ENCODE measurements at places on chromosomes 6 and 20.

- DNase-seq: peak; percentile 12
These were observed 57.8 kb downstream of the SLC2A10 start for GRCh38 chr20:46767127-46767761.

DNA sequence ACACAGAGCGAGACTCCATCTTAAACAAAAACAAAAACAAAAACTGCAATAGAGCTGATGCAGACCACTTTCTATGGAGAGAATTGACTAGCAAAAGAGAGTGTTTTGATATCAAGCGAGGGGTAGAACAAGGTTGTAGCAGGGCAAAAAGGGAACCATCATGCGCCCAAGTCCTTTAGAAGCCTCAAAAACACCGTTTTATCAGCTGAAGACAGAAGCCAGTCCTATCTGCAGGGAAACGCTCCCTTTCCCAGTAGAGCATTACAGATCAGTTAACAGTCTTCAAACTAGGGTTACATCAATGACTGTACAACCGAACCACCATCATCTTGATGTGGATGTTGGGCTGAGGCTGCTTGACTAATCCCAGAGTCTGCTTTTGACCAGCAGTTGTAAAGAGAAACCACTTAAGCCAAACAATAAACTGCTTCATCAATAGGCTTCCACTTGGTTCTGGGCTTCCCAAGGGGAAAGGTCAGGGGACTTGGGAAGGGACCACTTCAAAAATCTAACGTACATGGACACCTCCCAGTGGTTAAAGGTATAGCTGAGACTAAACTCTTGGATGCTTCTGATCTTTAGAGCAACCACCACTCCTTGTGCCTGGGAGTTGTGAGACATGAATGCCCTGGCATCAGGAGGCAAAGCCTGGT lies 59.6 kb upstream of the SPDEF start:
- no peak for DNase-seq

- no peak for DNase-seq
These were observed 18.3 kb downstream of the SDCBP2 start for GRCh38 chr20:1310506-1311190.

- DNase-seq: no peak
These were observed 96.2 kb upstream of the CNR1 start for GRCh38 chr6:88262332-88262731.

GRCh38 chr6:69246983-69247382 lies 549.8 kb downstream of the LMBRD1 start:
- no peak for DNase-seq

DNA sequence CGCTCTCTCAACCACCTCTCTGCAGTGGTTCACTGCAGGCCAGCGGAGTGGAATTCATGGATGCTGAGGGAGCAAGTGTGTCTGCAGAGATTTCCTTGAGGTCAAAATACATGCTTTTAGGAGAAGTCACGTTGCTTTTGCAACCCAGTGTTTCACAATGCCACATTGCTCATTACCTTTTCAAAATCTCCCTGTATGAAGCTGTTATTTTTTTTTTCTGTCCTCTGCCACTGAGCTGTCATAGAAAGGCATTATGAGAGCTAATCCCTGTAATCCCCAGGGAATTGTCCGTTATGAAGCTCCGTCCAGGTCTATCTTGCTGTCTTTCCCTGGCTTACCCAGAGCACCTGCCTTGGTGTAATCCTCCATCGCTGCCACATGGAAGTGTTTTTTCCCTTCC lies 60.5 kb upstream of the SLC22A23 start:
- peak; percentile 72 for DNase-seq

DNA sequence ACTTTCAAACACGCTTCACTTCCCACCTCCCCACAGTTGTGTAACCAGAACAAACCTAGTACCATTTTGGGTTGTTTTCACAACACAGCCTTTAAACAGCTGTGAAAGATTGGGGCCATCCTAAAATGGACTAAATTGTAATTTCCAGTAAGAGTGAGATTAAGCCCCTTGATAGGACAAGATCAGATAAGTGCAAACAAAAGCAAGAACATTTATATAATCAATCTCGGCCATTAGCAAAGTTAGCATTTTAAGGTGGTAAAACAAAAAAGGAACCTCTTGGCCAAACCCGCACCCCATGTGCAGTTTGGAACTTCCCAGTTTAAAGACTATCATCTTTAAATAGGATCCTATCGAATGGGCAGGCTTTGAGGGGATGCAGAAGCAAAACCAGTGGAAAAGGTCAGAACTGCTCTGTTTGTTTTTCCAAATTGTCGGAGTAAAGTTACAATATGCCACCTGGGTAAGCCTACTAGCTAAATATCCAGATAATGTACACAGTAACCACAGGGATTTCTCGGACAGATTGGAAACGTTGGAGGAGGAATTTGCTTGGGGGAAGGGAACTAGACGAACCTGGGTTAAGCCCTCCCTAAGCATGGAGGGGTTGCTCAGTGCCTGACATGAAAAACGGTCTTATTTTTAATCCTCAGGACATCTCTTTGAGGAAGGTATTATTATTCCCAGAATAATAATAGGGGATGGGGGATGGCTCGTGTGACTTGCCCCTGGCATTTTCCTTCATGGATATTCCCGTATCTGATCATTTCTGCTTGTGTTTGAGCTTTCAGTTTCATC lies 159.8 kb upstream of the SALL4 start:
- no peak for DNase-seq

GRCh38 chr6:22025468-22026163 lies 271.2 kb downstream of the PRL start:
- DNase-seq: peak; percentile 82

DNA sequence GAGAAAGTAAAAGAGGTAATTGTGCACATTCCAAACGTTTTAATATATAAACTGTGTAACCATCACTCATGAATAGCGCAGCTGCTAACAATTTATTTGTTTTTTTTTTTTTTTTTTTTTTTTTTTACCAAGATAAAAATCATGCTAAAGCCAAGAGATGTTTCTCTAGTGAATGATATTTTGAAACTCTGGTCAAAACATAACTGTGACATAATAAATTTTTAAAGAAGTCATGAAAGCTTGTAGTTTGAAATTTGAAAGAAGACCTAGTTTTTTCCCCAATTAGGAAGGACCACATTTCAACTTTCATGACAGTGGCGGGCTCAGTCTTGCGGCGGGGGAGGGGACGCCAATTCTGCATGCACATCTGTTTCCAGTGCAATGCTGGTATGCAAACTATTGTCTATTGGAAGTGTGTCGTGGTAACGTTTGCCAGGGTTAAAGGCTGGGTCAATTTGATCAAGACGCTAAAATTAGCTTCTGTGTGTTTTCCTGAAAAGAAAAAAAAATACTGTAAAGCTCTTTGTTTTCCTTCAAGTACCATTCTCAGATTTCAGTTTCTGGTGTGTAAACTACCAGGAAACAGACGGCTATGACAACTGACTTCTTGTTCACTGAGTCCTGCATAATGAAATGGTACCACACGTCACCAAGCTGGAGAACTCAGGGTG lies 211.9 kb downstream of the FOXC1 start:
- no peak for DNase-seq

GRCh38 chr6:101263596-101263995 lies 129.9 kb upstream of the GRIK2 start:
- DNase-seq: no peak

- DNase-seq: no peak
These were observed 87.2 kb upstream of the RIN2 start for GRCh38 chr20:19670829-19671228.

- no peak for DNase-seq
These were observed 336.4 kb upstream of the OPRM1 start for GRCh38 chr6:153702671-153703070.

GRCh38 chr20:9742821-9743220 lies 96.1 kb downstream of the PAK5 start:
- no peak for DNase-seq

DNA sequence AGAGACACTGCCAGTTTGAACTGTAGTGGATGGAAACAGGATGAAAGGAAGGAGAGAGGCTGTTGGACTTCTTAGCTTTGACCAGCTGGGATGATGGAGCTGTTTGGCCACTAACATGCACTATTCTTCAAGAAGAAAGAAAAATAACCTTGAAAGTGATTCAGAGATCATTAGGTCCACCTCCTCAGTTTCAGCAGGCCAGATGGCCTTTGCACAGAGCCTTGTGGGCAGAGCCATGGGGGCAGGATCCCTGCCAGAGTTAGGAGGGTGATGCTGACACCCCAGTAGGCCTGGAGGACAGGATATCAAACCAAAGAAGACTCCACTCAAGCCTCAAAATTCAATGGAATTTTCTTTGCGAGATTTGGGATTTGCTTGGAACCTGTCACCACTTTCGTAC lies 74.5 kb upstream of the TMEM181 start:
- DNase-seq: no peak

DNA sequence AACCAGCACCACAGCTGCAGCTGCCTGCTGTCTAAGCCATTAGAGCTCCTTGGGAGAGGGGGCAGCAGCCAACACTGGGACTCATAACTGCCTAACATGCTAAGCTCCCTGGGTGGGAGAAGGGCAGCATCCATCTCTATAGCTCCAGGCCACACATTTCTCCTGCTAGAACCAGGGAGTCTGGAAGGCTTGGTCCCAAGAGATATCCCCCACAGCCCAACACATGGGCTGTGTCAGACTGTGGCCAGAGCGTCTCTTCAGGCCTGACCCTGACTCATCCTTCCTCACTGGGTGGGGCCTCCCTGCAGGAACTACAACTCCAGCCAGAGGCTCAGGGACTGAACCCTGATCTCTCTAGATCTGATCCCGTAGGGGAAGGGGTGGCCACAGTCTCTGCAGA lies 411.1 kb downstream of the HDGFL1 start:
- DNase-seq: no peak

GRCh38 chr6:139990026-139990686 lies 615.7 kb upstream of the CITED2 start:
- DNase-seq: peak; percentile 9

DNA sequence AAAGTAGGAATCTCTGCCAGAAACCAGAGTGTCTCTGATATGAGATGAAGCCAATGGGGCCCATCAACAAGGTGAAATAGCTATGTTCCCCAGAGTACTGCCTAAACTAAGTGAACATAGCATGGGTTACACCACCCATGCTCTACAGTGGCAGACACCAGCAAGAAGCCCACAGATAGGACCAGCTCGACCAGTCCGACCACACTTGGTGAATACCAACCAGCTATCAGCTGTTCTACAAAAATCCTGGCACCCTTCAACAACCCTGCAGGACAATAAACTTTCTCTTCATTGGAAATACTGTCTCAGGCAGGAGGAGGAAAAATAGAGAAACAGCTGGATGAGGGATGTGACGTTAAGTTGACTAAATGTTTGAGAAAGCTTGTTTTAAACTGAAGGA lies 311.4 kb downstream of the EPM2A start:
- no peak for DNase-seq

DNA sequence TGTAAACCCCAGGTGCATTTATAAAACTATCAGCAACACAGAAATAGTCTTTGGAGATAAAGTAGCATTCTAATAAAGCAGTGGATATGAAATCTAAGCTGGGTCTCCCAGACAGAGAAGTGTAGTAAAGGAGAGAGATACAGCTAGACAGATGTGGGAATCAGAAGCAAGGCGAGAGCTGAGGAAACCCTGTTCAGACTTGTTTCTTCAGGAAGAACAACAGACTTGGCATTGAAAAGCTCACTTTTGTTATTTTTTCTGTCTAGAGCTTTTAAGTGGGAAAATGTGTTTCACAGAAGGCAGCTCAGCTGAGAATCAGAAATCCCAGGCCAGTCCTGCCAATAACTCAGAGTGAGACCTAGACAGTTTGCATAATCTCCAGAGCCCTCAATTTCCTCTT lies 52.9 kb downstream of the SLC35B3 start:
- DNase-seq: no peak

DNA sequence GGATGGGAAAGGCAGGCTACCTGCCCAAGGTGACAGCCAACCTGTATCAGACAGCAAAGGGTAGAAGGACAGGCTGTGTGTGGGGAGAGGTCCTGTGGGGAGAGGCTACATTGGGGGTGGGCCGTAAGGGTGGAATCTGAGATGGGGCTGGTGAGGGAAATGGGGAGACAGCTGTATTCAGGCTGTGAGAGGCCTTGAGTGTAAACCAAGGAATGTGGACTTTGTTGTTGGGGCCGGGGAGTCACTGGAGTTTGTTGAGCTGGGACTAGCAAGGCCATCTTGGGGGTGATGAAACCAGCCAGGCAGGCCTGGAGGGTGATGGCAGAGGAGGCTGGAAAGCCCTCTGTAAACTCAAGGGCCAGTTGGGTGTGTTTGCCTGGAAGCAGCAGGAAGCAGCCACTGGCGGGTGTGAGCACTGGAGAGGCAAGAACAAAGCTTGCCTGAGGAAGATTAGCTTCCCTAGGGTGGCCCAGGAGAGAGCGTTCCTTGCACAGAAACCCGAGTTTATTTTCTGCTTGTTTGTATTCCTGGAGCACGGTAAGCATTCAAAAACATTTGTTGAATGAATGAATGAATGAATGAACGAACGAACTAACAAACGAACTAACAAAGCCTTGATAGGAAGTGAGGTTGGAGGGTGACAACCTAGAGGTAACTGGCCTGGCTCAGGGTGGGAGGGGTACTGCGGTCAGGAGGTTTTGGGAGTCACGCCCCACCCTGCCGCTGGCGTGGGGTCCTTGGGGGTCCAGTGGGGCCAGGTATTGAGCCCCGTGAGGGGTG lies 18.9 kb downstream of the TTBK1 start:
- DNase-seq: no peak

GRCh38 chr6:32271429-32271828 lies 47.6 kb upstream of the NOTCH4 start:
- no peak for DNase-seq

- no peak for DNase-seq
These were observed 62.6 kb upstream of the FAM83B start for GRCh38 chr6:54784011-54784410.

- DNase-seq: no peak
These were observed 195.0 kb upstream of the MAN1A1 start for GRCh38 chr6:119544325-119545175.

DNA sequence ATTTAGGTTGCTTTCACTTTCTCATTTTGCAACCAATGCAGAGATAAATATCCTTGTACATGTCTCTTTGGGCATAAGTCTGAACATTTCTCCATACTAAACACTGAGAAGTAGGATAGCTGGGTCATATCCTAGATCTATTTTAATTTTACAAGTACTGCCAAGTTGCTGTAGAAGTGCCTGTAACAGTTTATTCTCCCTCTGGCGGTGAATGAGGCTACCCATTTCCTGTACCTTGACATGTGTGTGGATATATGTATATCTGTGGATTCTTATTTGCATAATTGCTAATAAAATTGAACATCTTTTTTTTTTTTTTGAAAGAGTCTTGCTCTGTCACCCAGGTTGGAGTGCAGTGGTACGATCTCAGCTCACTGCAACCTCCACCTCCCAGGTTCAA lies 48.0 kb upstream of the PNRC1 start:
- DNase-seq: no peak

GRCh38 chr6:124901084-124901483 lies 61.2 kb upstream of the RNF217 start:
- no peak for DNase-seq

DNA sequence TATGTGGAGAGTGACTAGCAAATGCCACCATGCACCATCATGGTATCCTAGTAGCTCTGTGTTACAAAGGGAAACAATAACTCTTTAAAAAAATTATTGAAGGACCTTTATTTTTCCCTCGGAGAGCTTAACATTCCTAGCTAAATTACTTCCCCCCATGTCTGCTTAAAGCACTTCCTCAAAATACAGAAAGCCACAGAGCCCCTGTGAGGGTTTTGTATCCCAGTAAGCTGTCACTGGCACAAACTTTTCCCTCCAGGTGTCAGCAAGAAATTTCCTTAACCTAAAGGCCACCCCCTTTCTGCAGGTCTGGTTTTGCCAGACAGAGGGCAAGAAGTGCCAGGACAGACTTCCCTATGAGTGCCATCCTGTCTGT lies 340.0 kb upstream of the PRDM1 start:
- DNase-seq: no peak

- DNase-seq: no peak
These were observed 184.0 kb downstream of the GPX5 start for GRCh38 chr6:28709478-28710349.

All from NCI-H226 (cell line).